Endodermal cell (in vitro differentiated cells): ENCODE measurements at places on chromosomes 2 and 18.

GRCh38 chr18:56221195-56222065 lies 417.0 kb downstream of the TXNL1 start:
- no peak for DNase-seq

DNA sequence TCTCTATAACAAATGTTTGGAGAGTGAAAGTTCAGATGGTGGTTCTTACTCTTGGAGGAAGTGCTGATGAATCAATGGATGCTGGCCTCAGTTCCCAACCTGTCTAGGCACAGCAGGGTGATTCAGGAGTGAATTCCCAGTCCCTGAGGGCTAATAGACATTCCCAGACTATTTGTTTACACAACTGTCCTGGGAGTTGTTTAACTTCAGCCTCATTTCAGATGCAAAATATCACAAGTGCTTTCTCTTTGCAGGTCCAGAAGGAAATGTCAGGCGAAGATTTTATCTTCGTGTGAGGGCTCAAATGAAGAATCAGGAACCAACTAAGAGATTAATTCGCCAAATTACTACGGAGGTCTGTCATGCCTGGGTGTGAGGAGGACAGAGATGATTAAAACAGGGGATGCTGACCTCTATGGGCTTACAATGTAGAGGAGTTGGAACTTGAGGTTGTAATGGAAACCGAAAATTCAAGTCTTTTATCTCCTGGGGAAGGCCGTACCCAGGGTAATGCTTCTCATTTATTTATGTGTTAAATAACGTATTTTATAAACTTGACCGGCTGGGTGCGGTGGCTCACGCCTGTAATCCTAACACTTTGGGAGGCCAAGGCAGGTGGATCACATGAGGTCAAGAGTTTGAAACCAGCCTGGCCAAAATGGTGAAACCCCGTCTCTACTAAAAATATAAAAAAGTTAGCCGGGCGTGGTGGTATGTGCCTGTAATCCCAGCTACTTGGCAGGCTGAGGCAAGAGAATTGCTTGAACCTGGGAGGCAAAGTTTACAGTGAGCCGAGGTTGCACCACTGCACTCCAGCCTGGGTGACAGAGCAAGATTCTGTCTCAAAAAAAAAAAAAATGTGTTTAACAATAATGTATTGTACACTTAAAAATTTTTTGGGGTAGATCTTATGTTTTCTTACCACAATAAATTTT lies 38.7 kb upstream of the SLC1A4 start:
- DNase-seq = no peak

DNA sequence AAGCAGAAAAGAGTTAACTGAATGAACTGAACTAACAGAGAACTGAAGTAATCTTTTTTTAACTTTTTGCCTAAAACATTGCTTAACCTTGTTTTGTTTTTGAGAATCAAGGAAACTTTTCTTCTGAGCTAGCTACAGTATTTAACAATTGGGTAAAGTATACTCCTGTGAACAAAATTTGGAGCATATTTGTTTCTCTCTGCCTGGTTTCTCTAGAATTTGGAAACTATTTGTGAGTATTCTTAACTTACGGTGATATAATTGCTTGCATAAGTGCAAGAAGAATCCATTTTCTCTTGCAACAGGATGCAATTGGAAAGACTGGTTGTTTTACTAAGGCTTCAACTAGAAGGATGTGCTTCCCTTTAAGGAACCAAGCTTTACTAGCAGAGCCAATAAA lies 65.9 kb upstream of the FAM98A start:
- DNase-seq = no peak

- peak; percentile 84 for DNase-seq
Observed at GRCh38 chr2:117832905-117833613, 18.6 kb downstream of the DDX18 start.

GRCh38 chr18:31557446-31557845 lies 34.2 kb upstream of the TTR start:
- peak; percentile 66 for DNase-seq

DNA sequence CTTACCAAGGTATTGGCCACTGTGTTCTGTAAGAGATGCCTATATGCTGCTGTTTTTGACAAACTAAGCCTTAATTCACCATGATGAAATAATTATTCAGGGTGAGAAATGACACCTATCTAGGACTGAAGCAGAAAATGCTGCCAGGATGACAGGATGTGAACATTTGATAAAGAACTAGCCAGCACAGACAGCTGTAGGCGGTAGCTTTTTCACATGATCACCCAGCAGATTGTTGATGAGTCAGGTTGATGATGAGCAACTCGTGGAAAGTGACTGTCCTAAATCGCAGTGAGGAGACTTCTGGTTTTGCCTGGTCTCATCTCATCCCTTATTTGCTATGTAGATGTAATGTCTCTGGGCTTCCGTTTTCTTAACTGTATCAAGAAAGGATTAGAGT lies 144.1 kb downstream of the PRPF40A start:
- no peak for DNase-seq

- no peak for DNase-seq
Observed at GRCh38 chr2:134558208-134558830, 160.5 kb downstream of the TMEM163 start.

GRCh38 chr2:158841850-158842249 lies 46.7 kb downstream of the DAPL1 start:
- DNase-seq = no peak

DNA sequence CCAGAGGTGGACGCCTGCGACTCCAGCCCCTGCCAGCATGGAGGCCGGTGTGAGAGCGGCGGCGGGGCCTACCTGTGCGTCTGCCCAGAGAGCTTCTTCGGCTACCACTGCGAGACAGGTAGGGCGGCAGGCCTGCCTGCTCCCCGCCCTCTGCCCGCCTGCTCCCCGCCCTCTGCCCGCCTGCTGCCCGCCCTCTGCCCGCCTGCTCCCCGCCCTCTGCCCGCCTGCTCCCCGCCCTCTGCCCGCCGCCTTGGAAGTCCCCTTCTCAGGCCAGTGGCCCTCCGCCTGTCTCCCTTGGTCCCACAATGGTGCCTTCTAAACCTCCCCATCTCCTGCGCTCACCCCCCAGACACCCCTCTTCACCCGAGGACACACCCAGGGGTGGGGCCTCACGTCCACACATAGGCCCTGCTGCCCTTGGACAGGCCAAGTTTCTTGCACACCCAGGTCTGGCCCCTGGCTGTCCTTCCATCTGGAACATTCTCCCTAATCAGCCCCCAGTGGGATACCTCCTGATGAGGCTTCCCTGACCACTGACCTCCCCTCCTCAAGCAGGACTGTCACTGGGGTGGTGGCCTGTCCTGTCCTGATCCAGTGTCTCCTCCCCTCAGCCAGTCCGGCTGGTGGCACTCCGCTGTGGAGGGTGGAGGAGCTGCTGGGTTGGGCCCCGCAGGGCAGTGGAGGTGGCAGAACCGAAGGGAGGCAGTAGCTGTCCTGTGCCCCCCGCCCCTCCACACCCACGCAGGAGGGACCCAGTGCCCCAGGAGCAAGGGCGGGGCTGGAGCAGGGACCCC lies 37.9 kb downstream of the MTERF4 start:
- peak; percentile 85 for DNase-seq

GRCh38 chr2:168934826-168935225 lies 33.7 kb downstream of the G6PC2 start:
- DNase-seq = no peak

DNA sequence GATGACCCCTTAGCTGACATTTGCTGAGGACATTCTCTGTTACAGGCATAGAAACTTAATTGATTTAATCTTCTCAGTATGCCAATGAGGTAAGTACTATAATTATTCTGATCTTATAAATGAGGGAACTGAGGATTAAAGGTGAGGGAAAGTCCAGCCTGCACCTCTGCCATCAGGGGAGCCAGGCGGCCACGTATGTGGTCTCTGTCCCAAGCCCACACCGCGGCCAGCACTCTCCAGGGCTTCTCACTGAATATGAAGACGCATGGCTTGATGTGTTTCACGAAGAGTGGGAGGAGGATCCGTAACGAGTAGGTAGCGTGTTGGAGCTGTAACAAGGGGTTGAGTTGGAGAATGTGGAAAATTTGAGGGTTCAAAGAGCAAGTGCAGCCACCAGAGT lies 154.4 kb downstream of the TMEM18 start:
- no peak for DNase-seq

DNA sequence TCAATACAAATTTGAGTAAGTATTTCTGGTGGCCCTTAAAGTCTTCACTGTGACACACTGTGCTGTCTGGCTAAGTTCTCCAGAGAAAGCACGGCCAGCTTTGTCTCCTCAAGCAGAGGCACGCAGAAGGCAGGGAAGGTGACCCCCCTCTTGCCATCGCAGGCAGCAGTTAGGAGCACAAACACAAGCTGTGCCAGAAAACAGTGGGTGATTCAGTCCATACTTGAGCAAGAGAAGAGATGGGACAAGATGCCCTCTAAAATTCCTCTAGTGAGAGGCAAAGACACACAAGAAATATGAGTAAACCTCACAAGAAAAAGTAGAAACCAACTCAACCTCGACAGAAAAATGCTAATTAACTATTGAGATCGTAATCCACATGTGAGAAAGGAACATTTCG lies 9.8 kb downstream of the MCEE start:
- DNase-seq = no peak

DNA sequence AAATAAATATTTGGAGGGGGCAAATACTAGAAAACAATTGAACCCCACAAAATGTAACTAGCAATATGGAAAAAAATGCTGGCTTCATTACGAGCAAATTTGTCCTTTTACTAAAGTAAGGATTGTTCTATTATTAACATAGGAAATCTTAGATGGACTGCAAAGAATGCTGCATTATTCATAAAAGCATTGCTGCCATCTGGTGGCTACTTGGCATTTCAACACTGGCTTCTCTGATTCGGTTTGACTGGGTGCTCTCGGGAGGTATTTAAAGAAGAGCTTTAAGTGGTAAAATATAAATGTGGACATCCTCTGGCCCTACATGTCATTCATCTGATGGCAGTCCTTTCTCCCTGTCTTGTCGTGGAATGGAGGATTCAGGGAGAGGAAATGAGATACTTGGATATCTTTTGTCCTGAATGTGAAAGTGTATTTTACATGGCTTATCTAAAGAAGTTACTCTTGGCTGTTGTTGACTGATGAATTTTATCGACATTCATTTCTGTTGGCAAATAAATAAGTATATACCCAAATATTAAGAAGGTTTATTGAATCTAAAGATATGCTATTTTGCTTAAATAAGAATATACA lies 130.2 kb downstream of the ARHGAP15 start:
- DNase-seq = peak; percentile 88

DNA sequence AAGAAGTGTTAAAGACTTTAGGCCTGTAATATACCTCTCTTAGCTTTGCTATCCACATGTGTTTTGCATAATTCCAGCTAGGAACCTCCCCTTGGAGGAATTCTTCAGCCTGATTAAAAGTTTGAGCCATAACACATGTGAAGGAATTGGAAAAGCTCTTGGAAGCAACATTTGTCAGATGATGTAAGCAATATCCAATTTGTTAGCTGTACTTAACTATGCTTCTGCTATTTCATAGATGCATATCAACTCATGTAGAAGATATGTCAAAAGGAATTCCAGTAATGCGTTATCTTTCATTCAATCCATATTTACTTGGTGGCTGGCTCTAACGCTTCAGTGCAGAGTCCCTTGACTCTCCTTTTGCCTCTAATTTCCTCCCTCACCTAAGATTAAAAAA lies 46.2 kb downstream of the PKP4 start:
- no peak for DNase-seq

- no peak for DNase-seq
Observed at GRCh38 chr2:49831698-49832367, 677.5 kb upstream of the FSHR start.

GRCh38 chr2:124437811-124438210 lies 412.7 kb downstream of the CNTNAP5 start:
- peak; percentile 81 for DNase-seq

- no peak for DNase-seq
Observed at GRCh38 chr2:135850892-135851668, 14.1 kb upstream of the LCT start.

GRCh38 chr18:57009844-57010243 lies 137.0 kb upstream of the BOD1L2 start:
- DNase-seq = no peak

DNA sequence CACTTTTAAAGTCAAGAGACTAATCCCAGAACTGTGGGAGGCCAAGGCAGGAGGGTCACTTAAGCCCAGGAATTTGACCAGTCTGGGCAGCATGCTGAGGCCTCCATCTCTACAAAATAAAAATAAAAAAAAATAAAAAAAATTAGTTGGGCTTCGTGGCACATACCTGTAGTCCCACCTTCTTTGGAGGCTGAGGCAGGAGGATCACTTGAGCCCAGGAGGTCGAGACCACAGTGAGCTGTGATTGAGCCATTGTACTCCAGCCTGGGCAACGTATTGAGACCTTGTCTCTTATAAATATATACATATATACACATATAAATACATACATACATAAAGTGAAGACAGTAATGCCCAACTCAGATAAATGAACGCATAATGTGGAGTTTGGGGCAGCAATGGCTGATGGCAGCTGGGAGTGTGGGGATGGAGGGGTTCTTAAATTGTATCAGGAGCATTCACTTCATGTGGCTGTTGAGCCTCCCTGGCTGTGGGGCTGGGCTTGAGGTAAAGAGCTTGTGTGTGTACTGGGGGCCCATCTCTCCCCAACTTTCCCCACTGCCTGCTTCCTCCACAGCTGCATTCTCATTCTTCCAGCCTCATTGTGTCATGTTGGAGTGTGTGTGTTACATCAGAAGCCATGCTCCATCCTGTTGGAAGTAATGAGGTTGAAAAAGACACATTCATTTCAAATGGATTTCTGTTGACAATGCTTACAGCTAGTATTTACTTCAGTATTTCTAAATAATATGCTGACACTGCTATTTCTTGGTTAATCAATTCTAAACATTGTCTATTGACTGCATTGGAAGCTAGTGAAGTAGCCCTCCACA lies 96.5 kb upstream of the HS6ST1 start:
- DNase-seq = peak; percentile 27

- DNase-seq = no peak
Observed at GRCh38 chr2:29865512-29865911, 55.9 kb downstream of the ALK start.
